ENCODE measurements at places on chromosomes 7 and 10.

DNA sequence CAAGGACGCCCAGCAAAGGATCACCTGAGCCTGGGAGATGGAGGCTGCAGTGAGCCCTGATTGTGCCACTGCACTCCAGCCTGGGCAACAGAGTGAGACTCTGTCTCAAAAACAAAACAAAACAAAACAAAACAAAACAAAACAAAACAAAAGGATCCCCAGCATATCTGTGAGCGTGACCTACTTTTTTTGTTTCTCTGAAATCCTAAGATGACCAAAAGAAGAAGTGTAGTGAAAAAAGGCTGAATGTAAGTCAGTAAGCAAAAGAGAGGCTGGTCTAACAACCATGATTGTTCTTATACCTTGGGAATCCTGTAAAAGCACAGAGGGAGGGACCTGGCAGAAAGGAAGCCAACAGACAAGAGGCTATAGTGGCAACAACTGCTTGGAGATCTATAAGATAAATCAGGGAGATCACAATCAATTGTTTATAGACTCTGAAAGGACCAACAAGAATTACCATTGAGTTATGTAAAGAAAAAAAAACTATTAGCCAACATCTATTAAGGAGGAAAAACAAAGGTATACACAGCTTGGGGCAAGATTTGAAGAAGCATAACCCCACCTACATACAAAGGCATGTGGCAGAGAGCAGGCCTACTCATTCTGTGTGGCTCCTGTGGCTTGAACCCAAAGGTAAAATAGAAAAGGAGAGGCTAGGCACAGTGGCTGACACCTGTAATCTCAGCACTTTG, 255.2 kb upstream of the KLF14 start:
- no peak for DNase-seq

GRCh38 chr10:15605740-15606369, 113.9 kb downstream of the ITGA8 start:
- DNase-seq = no peak

GRCh38 chr10:43373461-43373860, 2.0 kb downstream of the FXYD4 start:
- no peak for DNase-seq

- no peak for DNase-seq
Measured at GRCh38 chr7:96596120-96596826, 113.4 kb downstream of the SEM1 start.

- no peak for DNase-seq
Measured at GRCh38 chr10:99292159-99292558, 37.0 kb upstream of the CNNM1 start.

DNA sequence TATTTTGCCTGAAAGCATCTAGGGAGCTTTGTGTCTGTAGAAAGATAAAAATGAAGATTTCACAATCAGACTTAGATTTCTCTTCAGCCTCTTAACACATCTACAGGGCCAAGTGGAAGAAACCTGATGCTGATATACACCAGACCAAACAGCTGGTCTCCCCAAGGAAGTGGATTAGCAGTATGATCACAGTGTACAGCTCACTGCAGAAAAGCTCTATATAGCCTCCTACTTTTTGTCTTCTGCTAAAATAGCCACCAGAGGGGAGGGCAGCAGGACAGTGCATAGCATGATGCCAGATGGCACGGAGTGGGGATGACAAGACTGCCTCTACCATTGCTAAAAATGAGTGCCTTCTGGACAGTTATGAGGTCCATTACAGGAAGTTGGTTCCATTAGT, 16.0 kb downstream of the FAM13C start:
- DNase-seq = no peak

GRCh38 chr10:104337521-104337984, 712 bp downstream of the ITPRIP start:
- peak; percentile 52 for DNase-seq

GRCh38 chr10:32023264-32023663, 33.0 kb downstream of the KIF5B start:
- no peak for DNase-seq

DNA sequence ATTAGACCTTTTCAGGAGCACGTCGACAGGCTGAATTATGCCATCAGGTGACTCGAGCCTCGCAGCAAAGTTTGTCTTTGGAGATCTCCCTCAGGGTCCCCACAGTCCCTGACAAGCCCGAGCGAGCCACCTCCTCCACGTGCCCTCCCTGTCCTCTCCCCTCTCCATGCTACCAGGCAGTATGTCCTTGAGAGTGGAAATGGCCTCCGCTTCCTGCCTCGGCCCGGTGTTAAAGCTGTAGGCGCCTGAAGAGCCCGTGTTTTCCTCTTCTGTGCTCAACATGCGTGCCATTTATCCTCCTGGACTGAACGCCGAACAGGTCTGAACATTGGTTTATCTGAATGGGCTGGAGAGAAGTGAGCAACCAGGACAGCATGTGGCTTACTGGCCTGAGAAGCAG, 82.6 kb downstream of the GPR26 start:
- DNase-seq = no peak

DNA sequence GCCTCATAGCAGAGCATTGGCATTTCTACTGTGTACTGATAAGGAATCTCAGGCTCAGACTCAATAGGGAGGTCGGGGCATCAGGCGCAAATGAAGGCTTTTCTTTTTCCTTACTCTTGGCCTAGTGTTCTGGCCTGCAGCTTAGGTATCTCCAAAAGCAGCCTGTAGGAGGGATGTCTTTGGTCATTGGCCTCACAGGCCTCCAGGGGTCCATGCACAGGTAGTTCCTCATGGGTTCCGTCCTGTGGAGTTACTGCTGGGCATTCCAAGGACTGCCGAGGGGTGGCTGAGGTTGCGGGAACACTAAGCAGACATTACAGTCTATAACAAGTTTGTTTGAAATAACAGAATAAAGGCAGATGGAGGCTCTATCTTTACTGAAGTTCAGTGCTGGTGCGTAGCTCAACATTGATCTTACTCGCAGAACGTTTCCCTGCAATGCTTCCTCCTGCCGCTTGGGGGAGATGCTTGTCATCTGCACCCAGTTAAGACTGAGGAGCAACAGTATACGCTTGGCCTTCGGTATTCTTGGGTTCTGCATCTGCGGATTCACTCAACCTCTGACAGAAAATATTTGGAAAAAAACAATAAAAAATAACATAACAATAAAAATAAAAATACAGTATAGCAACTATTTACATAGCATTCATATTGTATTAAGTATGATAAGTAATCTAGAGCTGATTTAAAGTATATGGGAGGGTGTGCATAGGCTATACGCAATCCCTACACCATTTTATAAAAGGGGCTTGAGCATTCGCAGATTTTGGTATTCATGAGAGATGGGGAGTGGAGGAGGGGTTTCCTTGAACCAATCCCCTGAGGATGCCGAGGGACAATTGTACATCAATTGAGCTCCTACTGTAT, 58.9 kb downstream of the SH2D4B start:
- peak; percentile 30 for DNase-seq

DNA sequence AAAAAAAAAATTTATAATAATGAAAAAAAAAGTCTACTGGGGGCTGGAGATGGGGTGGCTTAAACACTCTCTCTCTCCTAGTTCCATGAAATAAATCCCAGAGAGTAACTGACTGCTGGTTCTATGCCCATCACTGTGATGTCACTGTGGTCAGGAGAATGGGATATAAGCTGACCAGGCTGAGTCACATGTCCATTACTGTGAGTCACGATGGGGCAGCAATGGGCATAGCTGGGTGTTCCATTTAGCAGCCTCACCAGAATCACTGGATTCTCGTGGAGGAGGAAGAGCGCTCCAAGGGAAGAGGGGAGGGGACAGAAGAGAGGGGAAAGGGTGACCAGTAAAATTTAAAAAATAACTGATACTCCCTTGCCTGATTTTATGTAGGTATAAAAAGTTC, 37.1 kb downstream of the MASTL start:
- DNase-seq = no peak

DNA sequence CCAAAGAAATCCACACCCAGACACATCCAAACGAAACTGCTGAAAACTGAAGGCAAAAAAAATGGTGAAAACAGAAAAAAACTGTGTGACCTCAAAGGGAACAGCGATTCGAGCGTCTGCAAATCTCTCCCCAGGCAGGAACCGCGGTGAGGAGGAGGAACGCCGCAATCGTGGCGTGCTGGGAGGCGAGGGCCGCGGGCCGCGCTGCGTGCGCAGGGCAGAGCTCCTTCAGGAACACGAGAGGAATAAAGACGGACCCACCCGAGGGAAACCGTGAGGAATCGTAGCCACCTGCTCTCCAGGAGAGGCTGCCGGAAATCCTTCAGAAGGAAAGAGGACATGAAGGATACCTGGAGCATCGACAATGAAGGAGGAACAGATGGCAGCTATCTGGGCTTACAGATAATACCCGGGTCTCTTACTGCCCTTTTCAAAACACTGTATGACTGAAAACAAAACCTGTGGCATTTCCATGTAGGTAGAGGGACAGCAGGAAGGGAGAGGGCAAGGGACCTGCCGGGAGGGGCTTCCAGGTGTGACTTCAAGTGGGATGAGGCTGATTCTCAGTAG, 266.0 kb downstream of the MAD1L1 start:
- no peak for DNase-seq

DNA sequence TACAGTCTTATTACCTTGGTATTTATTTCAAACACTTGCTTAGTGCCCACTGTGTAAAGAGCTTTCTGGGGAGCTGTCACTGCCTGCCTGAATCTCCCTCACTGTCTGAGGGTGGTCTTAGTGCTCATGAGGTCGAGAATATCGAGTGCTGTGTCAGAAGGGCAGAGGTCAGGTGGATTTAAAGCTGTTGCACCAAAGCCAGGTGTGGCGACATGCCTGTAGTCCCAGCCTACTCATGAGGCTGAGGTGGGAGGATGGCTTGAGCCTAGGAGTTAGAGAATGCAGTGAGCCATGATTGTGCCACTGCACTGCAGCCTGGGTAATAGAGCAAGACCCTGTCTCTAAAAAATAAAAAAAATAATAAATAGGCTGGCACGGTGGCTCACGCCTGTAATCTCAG, 20.9 kb downstream of the CCM2 start:
- no peak for DNase-seq

GRCh38 chr10:29861811-29862505, 197.4 kb downstream of the JCAD start:
- DNase-seq = no peak

DNA sequence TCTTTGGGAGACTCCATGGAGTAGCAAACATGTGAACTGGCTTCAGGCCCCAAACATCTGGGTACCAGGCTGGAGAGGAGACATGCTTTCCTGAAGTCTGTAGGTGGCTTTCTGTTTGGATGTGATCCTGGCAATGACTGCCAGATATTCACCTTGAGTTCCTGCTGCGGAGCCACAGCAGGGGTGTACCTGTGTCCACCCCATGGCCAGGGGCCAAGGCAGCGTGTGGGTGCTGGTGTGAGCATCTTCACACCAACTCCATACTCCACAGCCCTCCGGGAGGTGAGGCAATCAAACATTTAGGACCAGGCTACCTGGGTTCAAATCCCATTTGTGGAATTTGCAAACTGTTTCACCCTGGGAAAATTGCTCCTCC, 113.0 kb downstream of the ADCY1 start:
- DNase-seq = no peak

DNA sequence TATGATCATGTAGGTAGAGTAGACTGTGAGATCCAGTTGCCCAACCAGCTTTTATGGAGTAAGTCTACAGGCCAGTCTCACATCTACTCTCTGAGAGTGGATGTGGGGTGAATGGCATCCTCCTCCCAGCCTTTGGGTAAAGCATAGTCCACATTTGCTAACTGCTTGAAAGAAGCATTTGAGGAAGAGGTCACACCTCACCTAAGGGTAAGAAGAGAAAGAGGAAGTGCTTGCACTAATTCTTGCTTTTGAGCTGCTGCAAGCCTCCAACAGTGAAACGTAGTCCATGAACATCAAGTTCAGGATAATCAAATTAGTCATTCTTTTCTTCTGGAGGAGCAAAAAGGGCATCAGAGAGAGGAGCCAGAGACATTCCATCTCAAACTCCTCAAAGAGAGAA, 93.9 kb upstream of the AGR3 start:
- DNase-seq = no peak

GRCh38 chr7:147081117-147081516, 964.5 kb downstream of the CNTNAP2 start:
- DNase-seq = no peak

GRCh38 chr7:30915005-30915601, 3.5 kb downstream of the AQP1 start:
- no peak for DNase-seq

- DNase-seq = no peak
Measured at GRCh38 chr10:48448796-48449195, 142.3 kb downstream of the MAPK8 start.

DNA sequence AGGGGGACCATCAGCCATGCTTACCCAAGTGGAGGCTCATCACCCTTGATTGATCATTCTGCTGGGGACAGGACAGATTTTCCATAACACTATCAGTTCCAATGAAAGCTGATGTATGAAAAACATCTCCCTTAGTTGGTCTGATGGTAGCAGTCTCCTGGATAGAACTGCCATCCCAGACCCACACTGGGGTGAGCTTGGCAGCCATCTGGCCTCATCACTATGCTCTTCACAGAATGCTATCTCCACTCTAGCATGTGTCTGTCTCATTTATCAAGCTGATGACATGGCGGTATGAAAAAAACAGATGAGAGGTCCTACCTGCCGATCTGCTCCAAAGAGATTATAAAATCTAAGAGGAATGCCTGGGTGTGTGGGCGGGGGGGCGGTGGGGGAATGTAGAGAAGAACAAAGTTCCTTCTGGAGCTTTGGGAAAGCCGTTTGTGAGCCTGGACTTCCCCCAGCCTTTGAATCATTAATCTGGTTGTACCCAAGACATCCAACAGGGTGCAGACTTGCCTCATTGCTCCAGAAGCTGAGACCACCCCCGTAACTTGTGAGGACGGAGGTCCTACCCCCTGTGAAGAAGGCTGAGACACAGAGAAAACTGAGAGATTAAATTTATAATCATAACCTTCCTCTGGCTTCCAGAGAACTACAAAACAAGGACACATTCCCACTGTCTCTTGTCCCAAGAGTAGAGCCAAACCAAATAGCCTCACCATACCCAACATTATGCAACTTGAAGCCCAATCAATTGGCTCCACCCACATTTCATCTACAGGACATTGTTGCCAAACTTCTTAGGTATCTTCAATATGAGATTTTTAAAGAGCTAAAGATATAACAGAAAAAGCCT, 340.8 kb downstream of the KCNMA1 start:
- no peak for DNase-seq

- DNase-seq = no peak
Measured at GRCh38 chr10:44890696-44891563, 20.2 kb upstream of the TMEM72 start.
